Activated T-helper 17 cell treated with anti-CD3 and anti-CD28 coated beads, Interleukin-2, amount 50 U/mL, for 72 hours (primary cell): ENCODE measurements at places on chromosomes 13 and 19.
A peak's percentile ranks its signal among the peaks of the same experiment; 100 is the strongest.

DNA sequence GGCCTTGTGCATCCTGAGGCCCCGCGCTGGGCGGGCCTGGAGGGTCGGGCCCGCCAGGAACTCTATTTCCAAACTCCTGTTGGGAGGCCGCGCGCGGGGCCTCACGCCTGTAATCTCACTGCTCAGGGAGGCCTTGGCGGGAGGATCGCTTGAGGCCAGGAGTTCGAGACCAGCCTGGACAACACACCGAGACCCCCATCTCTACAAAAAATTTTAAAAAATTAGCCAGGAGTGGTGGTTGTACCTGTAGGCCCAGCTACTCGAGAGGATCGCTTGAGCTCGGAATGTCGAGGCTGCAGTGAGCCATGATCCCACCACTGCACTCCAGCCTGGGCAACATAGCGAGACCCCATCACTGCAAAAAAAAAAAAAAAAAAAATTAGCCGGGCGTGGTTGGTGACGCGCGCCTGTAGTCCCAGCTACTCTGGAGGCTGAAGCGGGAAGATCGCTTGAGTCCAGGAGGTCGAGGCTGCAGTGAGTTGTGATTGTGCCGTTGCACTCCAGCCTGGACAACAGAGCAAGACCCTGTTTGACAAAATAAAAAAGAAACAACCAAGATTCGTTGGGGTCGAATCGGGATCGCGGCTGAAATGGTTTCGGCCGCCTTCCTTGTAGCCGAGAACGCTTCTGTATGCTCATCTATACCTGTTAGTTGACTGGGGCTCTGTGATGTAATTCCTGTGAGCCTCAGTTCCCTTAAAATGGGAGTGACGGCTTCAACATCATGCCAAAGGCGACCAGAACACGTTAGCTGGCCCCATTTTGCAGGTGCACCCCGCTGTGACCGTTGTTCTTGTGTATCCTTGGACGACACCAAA, 636 bp downstream of the SF3A2 start:
- peak overlapping the region; percentile 98 for H3K27ac ChIP-seq
- H3K4me1 ChIP-seq, result peaks cover 46% of the 10 kb centered on the region
- peaks cover 77% of the 10 kb centered on the region for H3K36me3 ChIP-seq
- ATAC-seq, result no peak

DNA sequence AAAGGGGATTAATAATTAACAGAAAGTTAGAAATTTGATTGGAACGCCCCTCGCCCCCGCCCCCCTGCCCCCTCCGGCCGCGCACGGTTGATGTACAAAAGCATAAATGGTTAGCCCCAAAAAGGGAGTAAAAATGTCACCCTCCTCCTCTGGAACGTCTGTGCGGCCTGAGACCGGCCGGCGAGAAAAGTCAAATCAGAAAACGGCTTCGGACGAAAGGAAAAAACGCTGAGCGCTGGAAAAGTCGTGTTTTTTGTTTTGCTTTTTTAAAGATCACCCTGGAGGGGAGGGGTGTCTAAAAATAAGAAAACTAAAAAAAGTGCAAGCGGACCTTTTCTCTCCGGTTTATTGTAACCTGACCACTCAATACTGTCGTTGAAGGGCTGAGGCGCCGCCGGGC, 13.2 kb downstream of the MEX3D start:
- H3K4me1 ChIP-seq, result no peaks in the 10 kb centered on the region
- no peak overlapping the region for H3K27ac ChIP-seq
- H3K4me3 ChIP-seq, result no peak overlapping the region
- H3K36me3 ChIP-seq, result no peaks in the 10 kb centered on the region

DNA sequence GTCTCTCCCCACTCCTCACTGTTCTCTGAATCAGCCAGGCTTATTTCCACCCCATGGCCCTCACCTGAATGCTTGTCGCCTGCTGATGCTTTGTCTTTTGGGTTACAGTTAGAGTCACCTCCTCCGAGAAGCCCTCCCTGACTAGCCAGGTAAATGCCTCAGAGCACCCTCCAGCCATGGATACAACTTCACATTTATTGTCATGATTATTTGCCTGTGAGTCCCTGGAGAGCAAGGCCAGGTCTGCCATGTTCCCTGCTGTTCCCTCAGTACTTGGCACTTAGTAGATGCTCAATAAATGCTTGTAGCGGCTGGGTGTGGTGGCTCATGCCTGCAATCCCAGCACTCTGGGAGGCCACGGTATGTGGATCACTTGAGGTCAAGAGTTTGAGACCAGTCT, 3.7 kb upstream of the PDE4C start:
- no peak overlapping the region for H3K27ac ChIP-seq
- no peak for ATAC-seq
- peaks cover 55% of the 10 kb centered on the region for H3K27me3 ChIP-seq

GRCh38 chr13:77459592-77459991, 75.9 kb upstream of the SCEL start:
- H3K4me1 ChIP-seq, result no peaks in the 10 kb centered on the region
- H3K4me3 ChIP-seq, result no peak overlapping the region

DNA sequence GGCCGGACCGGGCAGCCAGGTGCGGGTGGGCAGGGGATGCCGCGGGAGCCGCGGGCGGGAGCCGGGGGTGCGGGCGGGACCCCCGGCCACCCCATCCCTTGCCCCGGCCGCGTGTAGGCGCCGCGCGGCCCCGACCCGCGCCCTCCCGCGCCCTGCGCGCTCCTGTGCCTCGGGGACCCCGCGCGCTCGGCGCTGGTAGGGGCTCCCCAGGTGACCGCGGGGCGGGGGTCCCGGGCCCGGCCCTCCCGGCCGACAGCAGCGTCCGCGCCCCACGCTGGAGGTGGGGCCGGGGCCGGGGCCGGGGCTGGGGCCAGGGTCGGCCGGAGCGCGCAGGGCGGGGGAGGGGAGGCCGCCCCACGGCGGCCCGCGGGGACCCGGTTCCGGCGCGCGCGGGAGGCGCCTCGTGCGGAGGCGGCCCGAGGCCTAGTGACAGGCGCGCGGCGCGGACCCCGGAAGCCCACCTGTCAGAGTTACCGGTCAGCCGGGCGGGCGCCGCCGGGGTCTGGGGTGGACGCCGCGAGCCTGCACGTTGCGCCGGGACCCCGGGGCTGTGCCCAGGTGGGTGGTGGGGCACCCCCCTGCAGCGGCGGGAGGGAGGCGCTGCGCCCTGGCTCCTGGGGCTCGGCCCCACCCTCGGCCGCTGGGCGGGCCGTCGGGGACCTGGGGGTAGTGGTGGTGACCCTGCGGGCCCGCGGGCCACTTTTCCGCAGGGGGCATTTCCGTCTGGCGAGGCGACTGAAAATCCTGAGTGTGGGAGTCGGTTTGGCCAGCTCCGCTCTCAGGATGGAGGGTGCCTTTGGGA, 518 bp downstream of the TFDP1 start:
- ATAC-seq, result peak; percentile 31
- H3K4me3 ChIP-seq, result peak overlapping the region; percentile 90
- H3K27me3 ChIP-seq, result no peaks in the 10 kb centered on the region
- peak overlapping the region; percentile 90 for H3K27ac ChIP-seq

DNA sequence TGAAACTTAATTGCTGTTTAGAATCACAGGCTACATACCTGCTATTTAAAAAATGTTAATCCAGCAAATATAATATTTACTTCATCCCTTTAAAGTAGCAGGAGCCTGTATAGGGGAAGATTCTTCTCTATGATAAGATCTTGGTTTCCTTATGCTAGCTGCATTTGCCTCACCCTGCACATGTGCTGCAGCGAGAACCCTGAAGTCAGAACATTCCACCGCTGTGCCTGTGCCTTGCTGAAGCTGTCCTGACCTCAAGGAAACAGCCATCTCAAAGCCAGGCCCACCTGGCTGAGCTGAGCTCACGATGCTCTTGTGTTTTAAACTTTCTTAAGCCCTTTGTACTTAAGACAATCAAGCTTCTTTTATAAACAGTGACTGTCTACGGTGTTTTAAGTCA, 355.0 kb upstream of the PCDH20 start:
- ATAC-seq, result no peak
- H3K27me3 ChIP-seq, result no peaks in the 10 kb centered on the region
- H3K36me3 ChIP-seq, result no peaks in the 10 kb centered on the region
- H3K4me1 ChIP-seq, result no peaks in the 10 kb centered on the region
- H3K4me3 ChIP-seq, result no peak overlapping the region

GRCh38 chr13:49530457-49530856, 34.7 kb downstream of the PHF11 start:
- H3K4me1 ChIP-seq, result no peaks in the 10 kb centered on the region
- no peaks in the 10 kb centered on the region for H3K27me3 ChIP-seq
- no peak overlapping the region for H3K4me3 ChIP-seq
- no peak for ATAC-seq
- peaks cover 70% of the 10 kb centered on the region for H3K36me3 ChIP-seq
